ENCODE measurements at places on chromosomes 5 and 9.

GRCh38 chr9:137309368-137310188 is 7.5 kb upstream of the NRARP start:
- no peak for DNase-seq

DNA sequence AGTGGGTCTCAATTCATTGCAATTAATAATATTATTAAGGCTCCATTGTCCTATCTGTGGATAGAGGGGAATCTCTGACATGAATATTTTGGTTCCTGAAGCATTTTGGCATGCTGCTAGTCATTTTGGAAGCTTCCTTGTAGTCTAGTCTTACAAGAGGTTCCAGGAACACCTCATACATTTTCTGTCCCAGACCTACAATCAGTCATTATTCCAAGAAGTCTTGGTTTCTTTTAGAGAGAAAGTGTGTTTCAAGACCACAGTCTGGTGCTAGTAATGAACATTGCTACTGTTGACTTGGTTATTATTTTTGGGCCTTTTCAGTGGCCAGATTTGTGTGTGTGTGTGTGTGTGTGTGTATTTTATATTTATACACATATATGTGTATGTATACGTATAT is 98.9 kb downstream of the ERCC6L2 start:
- no peak for DNase-seq

- no peak for DNase-seq
Measured at GRCh38 chr9:126036881-126037291, 289.7 kb downstream of the PBX3 start.

GRCh38 chr5:14218480-14218879 is 75.3 kb downstream of the TRIO start:
- no peak for DNase-seq

DNA sequence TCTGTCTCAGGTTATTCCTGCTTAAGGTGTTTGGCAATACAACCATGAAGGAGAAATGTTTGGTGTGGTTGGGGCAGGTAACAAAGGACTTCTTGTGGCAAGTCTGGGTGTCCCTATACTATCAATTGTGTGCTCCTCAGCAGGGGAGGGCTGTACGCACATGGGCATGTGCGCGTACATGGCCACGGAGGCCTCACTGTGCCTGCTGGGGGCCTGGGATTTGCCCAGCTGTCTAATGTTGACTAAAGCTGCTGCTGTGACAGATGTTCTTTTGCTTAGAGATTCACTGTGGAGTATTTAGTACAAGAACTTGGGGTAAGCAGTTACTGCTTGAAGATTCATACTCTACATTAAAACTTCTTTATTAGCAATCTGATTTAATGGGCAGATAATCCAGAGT is 97.5 kb downstream of the HSPA4 start:
- no peak for DNase-seq

- peak; percentile 72 for DNase-seq
Measured at GRCh38 chr5:111159845-111160244, 64.3 kb upstream of the CAMK4 start.

DNA sequence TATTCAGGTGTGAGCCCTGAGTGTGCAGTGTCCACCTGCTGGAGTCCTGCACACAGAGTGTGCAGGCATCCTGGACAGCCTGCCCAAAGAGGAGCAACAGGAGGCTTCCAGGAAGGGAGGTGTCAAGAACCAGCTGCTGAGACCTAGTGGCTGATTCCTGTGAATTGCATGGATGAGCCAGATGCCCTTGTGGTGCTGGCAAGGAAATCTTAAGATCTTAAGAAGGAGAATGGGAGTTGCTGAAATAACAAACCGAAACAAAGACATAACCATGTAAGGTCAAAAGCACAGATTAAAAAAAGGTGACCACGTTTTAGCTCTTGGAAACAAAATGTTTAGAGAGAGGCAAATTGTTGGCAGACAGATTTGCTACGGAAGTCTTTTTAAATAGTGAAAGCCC is 29.3 kb upstream of the RPS23 start:
- DNase-seq = no peak

DNA sequence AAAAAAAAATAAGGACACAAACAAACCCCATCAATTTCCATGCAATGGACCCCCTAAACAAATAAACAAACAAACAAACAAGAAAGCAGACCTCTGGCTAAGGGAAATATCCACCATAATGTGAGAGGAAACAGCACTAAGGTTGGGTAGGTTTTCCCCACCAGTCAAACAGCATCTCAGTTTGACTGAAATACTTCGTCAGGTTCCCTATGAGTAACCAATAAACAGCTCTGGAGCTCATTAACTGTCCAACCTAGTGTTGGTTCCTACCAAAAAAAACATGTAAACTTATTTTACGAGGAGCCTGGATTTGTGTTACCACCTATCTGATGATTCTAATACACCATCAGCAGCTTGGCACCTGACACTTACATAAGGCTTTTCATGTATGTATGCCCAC is 198.5 kb upstream of the TARS1 start:
- no peak for DNase-seq

All from renal cortical epithelial cell (primary cell).